Activated CD4-positive, alpha-beta T cell treated with anti-CD3 and anti-CD28 coated beads for 24 hours (primary cell): ENCODE measurements at places on chromosomes 13 and 19.

DNA sequence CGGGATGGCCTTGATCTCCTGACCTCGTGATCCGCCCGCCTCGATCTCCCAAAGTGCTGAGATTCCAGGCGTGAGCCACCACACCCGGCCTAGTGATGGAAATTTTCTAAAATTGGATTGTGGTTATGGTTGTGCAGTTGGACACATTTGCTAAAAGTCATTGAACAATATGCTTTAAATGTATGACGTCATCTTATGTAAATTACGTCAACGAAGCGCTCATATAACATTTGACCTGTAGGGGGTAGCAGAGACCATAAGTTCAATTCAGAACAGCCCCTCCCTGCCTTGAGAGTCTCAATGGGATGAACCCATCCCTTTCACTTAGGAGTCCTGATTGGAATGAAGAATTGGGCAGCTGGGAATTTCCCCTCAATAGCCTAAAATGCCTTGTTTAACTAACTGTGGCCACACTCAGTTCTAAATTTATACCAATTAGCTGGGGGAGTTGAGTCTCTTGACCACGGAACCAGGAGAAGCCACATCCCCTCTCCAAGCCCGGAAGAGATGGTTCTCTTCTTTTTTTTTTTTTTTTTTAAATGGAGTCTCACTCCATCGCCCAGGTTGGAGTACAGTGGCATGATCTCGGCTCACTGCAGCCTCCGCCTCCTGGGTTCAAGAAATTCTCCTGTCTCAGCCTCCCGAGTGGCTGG, 15.2 kb upstream of the TLE6 start:
- peak; percentile 44 for DNase-seq

DNA sequence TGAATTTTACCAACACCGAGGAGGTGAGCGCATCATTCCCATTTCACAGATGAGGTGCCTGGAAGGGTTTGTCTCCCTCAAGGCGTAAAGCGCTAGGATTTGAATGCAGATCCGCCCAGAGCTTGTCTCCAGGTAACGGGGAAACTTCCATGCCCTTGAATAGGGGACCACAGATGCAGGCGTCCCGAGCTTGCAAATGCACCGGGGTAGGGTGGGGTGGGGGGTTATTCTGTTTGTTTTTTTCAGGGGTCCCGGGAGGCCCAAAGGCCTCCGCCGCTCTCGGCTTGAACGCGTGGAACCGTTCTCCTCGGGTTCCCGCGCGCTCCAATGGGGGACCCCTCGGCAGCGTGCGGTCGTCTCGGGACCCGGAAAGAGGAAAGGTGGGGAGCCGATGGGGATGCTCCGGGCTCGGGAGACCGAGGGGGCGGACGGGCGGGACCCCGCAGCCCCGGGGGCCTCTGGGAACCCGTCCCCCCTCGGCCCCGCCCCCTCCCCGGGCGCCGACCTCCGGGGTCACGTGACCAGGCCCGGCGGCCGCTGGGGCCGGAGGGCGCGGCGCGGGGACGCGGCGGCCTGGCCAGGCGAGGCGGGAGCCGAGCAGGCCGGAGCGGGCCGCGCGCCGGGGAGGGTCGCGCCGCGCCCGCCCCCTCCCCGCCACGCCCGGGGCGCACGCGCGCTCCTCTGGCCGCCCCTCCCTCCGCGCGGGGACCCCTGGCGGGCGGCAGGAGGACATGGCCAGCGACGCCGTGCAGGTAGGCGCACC, at the start of gene PKN1:
Gene PKN1, plus strand, starts transcription at position 516 of the 763 bp plus-strand sequence. Its CDS starts 216 bp downstream, at position 732.
- peak; percentile 56 for DNase-seq

- no peak for DNase-seq
Measured at GRCh38 chr13:75715601-75716523, 79.7 kb downstream of the LMO7 start.

- no peak for DNase-seq
Measured at GRCh38 chr19:5042556-5042955, 73.6 kb downstream of the KDM4B start.

- no peak for DNase-seq
Measured at GRCh38 chr19:41433171-41433570, 6.0 kb upstream of the B3GNT8 start.

DNA sequence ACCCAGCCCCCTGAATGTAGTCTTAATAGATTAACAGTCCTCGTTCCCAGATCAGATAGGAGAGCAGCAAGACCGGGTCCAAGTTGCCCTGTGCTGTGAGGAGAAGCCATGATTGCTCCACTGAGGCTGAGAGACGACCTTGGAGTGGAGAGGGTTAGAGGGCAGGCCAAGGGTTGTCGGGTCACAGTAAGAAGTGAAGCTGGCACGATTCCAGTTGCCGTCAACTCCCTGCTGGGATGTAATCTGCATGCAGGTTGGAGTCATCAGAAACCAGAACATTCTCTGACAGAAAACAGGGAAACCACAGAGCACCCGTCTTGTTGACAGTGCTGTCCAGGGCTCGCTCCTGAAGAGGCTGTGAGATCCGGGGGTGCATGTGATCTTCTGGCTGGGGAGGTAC, 19.0 kb upstream of the ATP11A start:
- no peak for DNase-seq

DNA sequence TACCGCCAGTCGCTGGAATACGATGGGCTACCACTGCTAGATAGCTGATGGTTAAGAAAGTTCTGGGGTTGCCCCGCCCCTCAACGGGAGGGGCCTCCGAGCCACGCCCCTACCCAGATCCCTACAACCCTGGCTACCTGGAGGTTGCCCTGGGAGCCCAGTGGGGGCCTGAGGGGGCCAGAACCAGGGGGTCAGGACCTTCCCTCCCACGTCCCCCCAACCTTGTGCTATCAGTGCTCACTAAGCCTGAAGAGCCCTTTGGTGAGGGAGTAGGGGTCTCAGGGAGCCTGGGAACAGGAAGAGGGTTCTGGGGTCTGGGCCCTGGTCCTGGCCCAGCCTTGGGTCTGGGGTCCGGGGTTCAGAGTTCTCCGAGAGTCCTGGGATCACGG, 8.9 kb downstream of the OCEL1 start:
- peak; percentile 53 for DNase-seq

DNA sequence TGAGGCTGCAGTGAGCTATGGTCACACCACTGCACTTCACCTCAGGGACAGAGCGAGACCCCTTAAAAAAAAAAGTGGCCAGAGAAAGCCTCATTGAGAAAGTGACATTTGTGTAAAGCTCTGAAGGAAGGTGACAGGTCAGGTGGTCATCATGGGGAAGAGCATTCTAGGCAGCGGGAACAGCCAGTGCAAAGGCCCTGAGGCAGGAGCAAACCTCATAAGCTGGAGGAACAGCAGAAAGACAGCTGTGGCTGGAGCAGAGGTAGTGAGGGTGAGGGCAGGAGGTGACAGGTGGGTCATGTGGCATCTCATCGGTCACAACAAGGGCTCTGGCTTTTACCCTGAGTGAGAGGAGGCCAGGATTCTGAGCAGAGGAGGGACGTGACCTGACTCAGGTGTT, 64.4 kb downstream of the RYR1 start:
- no peak for DNase-seq

DNA sequence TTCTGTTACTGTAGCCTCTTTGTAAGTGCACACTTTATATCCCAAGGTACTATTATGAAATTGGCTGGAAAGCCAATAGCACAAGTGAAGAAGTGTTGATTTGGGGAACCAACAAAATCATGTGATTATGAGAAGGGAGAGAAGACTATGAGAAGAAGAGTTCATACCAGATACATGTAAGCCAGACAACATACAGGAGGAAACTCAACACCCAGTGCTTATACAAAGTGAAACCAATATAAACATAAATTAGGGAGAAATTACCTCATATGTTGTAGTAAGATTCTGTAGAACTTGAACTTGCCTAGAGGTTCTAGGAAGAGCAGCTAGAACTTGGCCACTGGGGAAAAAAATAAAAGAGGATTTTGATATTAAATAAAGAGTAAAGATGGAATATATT, 17.4 kb downstream of the CPB2 start:
- DNase-seq: no peak

DNA sequence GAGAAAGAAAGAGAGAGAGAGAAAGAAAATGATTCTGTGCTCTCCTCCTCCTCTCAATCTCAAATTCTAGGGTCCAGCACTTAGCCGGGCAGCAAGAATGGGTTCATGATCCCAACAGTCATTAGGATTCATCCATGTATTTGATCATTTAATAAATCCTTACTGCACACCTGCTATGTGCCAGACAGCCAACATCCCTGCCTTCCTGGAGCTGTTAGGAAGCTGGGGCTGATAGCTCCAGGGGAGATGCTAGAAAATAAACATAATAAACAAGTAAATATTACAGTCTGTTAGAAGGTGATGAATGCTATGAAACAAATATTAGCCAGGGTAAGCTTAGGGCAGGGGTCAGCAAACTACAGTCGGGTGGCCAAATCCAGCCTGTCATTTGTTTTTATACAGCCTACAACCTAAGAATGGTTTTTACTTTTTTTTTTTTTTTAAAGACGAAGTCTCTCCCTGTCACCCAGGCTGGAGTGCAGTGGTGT, 9.9 kb upstream of the ACP7 start:
- no peak for DNase-seq

- peak; percentile 49 for DNase-seq
Measured at GRCh38 chr19:19540064-19540714, 2.1 kb downstream of the CILP2 start.

GRCh38 chr19:37079238-37079637, 1.0 kb downstream of the ZNF420 start:
- no peak for DNase-seq

DNA sequence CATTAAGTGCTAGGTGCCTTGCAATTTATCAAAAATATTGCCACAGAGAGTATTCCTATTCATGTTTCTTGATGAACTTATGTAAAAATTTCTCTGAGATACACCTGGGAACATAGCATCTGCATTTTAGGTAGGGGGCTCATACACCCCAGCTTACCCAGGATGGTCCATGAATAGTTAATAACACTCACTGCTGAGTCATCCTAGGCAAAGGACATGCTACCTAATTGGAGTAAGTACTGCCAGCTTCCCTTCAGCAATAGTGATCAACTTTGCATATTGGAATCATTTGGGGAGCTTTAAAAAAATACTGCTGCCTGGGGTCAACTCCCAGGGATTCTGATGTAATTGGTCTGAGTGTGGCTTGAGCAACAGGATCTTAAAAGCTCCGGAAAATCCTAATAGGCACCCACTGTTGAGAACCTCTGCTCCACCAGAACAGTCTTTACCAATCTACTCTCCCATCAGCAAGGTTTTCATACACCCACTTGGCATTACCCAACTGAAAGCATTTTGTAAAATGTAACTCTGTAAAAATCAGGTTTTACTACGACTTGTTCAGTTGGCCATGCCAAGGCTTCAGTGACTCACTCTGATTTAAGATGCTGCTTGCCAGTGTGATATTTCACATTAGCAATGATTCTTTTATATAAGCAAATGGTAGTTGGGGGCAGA, 67.2 kb upstream of the FNDC3A start:
- DNase-seq: no peak

DNA sequence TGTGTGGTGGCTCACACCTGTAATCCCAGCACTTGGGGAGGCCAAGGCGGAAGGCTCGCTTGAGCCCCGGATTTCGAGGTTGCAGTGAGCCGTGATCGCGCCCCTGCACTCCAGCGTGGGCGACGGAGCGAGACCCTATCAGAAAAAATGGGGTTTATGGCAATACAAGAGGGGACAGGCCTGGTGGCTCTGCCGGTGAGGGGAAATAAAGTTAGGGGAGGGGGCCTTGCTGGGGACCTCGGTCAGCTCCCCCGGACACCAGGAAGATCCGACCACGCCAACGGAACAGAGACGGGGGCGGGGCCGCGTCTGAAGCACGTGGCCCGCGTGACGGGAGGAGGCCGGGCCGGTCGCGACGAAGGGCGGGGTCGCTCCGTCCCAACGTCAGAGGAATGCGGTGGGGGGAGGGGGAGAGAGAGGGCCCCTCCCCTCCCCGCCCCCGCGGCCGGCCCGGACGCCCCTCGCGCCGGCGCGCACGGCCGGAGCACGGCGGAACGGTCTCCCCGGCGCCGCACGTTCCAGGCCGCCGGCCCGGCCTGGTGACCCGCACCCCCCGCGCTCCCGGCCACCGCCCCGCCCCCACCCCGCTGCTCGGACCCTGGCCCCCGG, 1.9 kb upstream of the HNRNPL start:
- peak; percentile 88 for DNase-seq

GRCh38 chr13:100392709-100393630, 195.6 kb downstream of the GGACT start:
- DNase-seq: peak; percentile 34

DNA sequence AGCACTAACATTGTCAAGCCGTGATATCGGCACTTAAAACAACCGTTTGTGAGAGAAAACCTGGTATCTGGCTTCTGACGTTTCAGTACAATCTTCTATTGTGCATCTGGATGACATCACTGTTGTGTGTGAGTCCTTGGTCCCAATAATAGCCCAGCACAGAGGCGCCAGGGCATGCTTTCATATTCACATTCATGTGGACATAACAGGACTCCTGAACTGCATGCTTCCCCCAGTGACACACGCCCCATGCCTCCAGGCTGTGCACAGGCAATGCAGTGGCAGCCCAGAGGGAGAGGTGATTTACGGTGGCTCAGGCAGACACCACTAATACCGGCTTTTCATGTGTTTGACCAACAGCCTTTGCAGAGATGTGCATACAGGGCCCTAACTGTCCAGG, 58.1 kb downstream of the MRPL57 start:
- no peak for DNase-seq

DNA sequence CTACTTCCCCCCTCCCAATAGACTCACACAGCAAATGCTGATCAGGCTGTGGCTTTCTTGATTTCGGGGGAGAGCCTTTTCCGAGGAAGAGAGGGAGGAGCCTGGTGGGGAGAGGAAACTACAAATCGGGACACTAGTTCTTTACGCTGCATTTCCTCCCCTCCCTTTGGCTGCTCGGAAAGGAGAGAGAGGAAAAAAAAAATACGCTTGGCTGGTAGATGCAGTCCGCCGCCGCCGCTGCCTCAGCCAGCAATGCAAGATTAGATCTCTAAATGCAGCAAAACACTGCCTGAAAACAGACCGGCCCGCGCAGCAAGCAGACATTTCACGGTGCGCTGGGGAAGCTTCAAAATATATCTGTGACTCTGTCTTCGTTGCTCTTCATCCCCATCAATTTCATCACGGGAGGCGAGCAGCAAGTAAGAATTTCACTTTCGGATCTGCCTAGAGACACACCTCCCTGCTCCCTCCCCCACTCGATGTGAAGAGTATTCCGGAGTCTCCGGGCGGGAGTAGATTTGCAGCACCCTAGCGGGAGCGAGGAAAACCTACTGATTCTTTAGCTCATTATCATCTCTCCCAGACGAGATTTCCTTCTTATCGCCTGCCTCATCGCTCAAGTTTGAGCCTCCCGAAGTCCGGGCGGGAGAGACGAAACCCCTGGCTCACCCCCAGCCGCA, at the start of gene PCDH17:
Gene PCDH17, plus strand, starts transcription at position 149 of the 680 bp plus-strand sequence. CDS start 803 bp downstream, outside the sequence.
- DNase-seq: no peak

DNA sequence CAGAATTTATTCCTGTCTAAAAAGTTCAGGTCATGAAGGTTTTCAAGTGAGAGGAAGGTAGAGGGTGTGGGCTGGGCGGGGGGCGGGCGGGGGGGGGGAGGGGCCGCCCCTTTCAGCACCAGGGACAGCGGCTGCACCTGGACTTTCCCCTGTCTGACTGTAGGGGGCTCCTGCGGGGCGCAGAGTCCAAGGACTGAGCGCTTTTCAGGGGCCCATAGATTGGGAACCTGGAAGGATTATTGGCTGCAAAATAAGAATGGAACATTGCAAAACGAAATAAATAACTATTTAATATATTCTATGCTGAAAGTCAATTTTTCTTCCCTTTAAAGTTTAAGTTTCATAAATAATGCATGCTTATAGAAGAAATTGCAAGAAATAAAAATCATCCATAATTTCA, 8.9 kb upstream of the CYP4F3 start:
- DNase-seq: no peak
